ENCODE measurements at places on chromosomes 1 and 21.

DNA sequence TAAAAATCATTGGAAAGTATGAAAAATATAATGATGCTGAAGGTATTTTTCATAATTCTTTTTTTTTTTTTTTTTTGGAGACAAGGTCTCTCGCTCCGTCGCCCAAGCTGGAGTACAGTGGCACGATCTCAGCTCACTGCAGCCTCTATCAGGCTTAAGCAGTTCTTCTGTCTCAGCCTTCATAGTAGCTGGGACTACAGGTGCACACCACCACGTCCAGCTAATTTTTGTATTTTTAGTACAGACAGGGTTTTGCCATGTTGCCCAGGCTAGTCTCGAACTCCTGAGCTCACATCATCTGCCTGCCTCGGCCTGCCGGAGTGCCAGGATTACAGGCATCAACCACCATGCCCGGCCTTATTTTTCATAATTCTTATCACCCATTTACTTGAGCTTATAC is 13.3 kb downstream of the SMAP2 start:
- DNase-seq: no peak

DNA sequence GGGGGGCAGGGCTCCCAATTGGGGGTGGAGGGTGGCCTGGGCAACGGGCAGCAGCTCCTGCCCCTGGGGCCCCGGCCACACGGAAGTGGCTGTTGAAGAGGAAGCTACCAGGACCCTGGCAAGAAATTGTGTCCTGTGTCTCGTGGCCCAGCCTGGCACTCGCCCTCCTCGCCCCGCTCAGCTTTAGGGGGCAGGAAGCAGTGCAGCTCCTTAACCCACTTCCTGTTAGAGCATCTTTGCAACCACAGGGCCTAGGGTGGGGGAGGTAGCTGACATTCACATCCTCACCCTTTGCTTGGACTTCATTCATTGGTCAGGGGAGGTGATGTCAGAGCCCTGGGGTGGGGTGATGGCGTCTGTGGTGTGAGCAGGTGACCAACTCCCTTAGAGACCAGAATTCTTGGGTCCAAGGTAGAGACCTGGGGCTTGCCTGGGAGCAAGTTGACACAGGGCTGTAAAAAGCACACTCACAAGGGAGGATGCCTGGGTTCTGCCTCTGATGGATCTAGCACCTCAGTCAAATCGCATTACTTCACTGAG is at the start of gene ARHGAP30:
Gene ARHGAP30, minus strand, starts transcription at position 161 of the 540 bp plus-strand sequence. CDS start 267 bp downstream, outside the sequence.
- peak; percentile 70 for DNase-seq

GRCh38 chr21:36491209-36491910 is 11.4 kb upstream of the CLDN14 start:
- no peak for DNase-seq

- no peak for DNase-seq
These were observed 511.4 kb upstream of the B3GALT2 start for GRCh38 chr1:193697776-193698175.

DNA sequence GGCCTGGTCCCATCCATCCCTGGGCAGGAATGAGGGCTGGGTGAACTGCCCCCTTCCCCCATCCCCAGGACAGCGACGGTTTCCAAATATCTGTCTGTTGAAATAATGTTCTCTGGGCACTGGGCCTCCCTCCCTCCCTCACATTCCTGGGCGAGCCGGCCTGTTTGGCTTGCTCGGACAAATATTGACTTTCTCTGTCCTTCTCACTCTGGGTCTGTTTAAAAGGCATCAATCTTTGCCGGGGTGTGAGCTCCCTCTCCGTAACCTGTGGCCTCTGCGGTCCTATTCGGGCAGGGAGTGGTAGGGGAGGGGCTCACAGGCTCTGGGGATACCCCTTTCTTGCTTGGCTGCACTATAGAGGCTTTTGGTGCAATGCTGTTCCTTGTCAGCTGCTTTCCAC is 40.2 kb downstream of the FOXD2 start:
- no peak for DNase-seq

GRCh38 chr1:118334506-118334905 is 149.5 kb upstream of the SPAG17 start:
- no peak for DNase-seq
